ENCODE measurements at places on chromosomes 2 and 18.

DNA sequence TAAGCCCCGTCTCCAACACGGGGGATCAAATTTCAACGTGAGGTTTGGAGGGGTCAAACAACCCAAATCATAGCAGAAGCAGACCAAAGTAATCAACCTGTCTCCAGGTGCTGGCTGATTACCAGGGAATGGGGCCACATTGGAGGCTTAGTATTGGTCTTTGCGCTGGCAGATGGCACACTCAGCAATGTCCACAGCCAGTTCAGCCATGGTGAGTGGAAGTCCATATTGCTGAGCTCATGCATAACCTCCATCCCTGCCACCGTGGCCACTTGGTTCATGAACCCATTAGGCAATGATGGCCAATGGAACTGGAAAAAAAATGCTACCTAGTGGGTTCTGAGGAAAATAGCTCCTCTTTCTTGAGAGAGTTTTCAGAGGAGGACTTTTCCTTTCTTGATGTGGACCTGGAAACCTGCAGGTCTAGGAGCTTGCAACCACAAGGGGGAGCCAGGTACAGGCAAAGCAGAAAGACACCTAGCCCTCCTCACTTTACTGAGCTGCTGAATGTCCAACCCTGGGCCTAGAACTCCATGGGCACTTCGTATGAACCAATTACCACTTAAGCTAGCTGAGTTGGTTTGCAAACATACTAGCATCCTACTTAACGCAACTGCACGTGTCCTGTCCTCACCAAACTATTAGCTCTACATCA is 128.0 kb upstream of the GYPC start:
- peak; percentile 63 for DNase-seq

GRCh38 chr2:198314559-198315153 is 510.3 kb downstream of the PLCL1 start:
- DNase-seq = no peak

DNA sequence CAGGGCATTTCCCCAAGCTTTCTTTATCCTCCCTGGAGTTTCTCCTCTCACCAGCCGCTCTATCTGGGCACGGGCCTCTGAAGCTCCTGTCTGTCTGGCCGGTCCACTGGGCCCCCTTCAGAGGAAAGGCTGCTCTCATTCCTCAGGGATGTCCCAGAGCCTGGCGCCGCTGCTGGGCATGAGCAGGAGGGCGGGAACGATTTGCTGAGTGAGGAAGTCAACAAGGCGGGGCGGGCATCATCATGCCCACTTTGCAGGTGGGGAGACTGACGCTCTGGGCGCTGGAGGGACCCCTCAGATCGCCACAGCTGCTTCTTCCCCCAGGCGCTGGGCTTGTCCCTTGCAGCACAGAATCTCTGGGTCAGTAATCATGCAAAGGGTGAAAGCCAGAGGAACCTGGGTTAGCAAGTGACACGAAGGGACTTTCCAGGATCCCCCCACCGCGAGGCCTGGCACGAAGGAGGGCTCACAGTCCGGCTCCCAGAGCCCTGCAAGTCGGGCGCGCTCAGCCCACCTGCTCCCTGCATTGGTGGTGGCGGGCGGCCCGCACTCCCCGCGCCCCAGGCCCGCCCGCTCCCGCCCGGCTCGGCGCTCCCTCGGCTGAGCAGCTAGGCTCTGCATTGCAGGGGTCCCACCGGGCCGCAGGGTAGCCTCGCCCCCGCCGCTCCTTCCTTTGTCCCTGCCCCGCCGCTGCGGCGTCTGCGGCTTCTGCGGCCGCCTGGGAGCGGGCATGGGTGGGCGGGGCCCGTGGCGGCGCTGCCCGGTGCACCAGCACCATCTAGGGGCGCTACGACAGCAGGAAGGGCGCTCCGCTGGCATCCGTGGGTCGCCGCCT is 157.8 kb downstream of the CYRIA start:
- peak; percentile 84 for DNase-seq

DNA sequence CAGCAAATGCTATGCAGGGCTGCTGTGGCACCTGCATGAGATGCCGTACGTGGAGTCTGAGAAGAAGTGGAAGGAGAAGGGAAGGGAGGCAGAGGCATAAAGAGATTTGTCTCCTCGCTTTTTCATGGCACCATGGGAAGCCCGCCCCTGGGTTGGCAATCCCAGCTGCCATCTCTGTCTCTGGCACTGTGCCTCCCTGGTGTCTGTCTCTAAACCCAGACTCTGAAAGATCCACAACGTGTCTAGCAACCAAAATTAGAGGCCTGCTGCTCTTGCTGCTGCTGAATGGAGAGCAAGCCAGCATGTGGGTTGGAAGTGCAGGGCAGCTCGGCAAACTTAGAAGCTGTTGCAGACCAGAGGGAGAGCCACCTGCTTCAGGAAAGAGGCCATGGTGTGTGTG is 53.1 kb downstream of the INO80C start:
- no peak for DNase-seq

DNA sequence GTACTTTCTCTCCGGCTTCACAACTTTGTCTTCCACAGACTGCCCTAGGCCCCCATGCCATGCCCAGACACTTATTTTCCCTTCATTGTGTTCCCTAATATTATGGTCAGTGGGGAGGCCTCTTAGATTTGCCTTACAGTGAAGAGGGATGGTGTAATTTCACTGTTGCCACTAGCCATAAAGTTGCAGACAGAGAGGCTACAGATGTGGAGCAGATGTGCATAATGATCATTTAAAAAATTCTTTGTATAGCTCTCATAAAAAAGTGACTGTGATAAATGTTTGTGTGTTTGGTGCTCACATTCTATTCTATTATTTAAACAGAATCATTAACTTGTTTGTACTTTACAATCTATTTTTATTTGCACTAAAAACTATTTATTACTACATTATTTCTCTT is 67.5 kb upstream of the FN1 start:
- DNase-seq = no peak

- DNase-seq = no peak
Observed at GRCh38 chr2:62525549-62526269, 19.7 kb upstream of the TMEM17 start.

GRCh38 chr2:136295168-136295567 is 177.2 kb upstream of the CXCR4 start:
- DNase-seq = no peak

GRCh38 chr2:61011678-61012077 is 5.8 kb upstream of the PEX13 start:
- DNase-seq = no peak

DNA sequence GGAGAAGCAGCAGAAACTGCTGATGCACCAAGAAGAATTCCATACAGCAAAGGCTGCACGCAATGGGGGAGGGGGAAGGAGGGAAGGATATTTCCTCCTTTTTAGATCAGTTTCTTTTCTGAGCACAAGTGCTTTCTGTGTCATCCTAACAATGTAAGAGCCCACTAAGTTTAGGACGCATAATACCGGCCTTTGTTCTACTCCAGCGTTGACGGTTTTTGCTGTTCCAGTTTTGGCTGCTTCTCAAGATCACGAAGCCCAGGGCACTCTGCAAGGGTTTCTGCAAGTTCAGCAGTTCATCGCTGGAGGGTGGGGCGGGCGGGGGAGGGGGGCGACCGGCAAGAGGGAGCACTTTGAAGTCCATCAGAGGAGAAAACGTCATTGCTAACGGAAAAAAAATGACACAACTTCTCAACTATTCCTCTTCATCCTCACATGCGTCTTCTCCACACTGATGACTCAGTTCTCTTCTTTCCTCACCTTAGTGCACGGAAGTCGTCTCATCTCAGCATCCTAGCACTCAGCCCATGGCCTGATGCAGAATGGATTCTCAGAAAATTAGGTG is 8.7 kb downstream of the FAM178B start:
- no peak for DNase-seq

GRCh38 chr2:223488814-223489213 is 113.3 kb downstream of the SCG2 start:
- no peak for DNase-seq

GRCh38 chr18:37064187-37064586 is 235.3 kb downstream of the KIAA1328 start:
- no peak for DNase-seq

GRCh38 chr2:239371726-239372686 is 28.8 kb downstream of the HDAC4 start:
- no peak for DNase-seq

DNA sequence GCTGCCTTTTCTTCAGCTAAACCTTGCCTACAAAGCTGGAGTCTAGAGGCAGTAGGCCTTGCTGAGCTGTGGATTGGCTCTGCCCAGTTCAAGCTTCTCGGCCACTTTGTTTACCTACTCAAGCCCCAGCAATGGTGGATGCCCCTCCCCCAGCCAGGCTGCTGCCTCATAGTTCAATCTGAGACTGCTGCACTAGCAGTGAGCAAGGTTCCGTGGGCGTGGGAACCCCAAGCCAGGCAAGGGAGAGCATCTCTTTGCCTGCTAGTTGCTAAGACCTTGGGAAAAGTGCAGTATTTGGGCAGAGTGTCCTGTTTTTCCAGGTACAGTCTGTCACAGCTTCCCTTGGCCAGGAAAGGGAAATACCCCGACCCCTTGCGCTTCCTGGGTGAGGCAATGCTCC is 68.9 kb downstream of the VAPA start:
- DNase-seq = no peak

DNA sequence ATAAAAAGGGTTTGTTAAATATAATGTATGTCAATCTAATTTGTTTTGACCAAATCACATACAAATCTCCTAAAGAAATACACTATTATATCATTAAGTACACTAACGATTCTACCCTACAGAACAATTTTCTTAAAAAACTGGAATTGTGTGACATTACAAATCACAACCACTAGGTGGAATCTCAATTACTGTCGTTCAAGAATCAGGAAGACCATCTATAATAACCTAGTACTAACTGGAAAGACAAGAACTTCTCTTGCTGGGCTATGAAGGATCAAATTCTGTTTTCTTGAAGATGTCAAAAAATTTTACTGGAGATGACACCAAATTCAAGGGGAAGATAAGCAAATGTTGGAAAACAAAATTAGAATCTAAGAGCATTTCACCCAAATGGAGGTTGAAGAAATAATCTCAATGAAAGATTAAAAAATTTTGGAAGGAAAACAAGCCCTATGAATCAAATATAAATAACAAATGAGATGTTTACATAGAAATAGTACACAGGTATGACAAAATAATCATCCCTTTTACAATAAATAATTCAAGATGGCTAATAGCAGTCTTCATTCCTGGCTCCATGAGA is 110.9 kb downstream of the STK39 start:
- no peak for DNase-seq

DNA sequence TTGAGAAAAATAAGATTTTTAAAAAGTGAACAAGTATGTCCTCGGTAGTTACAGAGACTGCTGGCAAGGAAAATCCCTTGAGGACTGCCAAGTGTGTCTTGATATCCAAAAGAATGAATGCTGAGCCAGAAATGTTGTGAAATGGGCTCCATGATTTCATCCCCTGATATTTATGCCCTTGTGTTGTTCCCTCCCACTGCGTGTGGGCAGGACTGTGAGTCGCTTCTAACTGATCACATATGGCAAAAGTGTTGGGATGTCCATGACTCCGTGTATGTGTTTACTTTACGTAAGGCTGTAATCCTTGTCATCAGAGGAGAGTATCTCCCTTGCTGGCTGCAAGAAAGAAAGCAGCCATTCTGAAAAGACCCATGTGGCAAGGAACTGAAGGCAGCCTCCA is 285.1 kb downstream of the SS18 start:
- DNase-seq = no peak

DNA sequence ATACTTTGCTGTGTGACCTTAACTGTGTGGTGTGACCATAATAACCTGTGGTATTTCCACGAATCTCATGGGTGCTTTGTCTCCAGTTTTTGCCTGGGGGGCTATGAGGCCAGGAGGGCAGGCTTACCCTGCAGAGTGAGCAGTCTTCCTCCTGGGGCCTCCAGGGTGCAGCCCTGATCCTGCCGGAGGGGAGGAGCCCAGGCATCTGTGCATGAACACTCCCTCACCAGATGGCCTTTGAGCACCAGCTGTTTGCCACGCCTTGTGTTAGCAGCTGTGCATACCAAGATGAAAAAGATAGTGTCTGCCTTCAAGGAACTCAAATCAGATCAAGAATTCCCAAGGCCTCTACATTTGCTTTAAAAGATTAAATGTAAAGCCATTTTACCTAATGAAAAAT is 75.0 kb upstream of the RBM44 start:
- DNase-seq = peak; percentile 75

GRCh38 chr2:53476834-53477233 is 290.8 kb upstream of the CHAC2 start:
- DNase-seq = no peak

DNA sequence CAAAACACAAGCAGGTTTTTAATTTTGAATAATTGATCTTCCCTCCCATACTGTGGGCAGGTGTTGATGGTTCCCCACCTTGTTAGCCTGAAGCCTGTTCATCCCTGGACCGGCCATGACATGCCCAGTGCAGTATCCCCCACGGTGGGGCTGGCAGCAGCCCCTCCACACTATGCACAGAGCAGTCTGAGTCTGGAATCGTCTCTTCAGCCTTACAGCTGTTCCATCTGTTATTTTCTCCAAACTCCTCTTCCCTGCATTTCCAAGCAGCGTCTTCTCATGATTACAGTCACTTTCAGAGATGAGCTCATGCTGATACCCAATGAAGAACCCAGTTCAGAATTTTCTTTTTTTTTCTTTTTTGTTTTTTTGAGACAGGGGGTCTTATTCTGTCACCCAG is 68.2 kb downstream of the ADI1 start:
- no peak for DNase-seq

DNA sequence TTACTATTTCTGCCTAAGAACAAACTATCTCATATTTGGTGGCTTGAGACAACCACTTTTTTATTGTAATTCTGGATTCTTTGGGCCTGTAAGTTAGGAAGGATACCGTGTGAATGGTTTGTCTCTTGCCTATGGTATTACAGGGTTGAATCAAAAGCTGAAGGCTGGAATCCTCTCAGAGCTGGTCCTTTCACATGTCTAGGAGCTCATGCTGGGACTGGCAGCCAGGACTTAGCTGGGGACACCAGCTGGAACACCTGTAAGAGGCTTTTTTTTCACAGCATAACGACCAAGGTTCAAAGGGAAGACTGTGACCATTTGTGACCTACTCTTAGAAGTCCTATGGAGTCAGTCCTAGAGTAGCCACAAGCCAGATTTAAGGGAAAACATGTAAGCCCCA is 226.3 kb downstream of the ZNF804A start:
- DNase-seq = no peak

- DNase-seq = no peak
Observed at GRCh38 chr2:45707006-45707405, 55.5 kb downstream of the PRKCE start.

DNA sequence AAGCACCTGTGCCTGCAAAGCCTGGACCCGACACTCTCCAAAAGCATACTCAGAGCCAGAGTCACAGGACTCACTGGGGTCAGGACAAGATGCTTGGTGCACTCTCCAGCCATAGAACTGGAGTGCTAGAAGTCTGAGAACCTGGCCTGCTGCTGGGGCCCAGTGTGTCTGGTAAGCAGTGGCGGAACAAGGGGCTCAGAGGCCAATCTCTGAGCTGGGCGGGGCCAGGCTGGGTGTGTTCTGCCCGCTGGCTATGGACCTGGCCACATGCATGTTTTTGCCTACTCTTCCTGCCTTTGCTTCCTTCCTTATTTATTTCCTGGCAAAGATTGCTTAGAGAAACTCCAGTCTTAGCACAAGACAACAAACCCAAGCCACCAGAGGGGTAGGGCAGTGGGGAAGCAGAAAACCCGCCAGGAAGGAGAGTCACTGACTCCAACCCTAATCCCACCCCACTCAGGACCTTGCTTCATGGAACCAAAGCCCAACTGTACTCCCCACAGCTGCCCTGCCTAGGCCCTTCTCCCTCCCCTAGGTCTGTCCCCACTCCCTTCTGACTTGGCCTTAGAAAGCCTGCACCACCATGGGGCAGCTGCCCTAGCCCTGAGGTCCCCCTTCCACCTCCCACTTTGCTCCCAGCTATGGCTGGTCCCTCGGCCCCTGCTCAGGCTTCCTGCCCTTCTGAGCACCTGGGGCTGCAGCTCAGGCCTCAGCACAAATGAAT is 315.5 kb downstream of the CELF4 start:
- no peak for DNase-seq

- DNase-seq = no peak
Observed at GRCh38 chr2:181306785-181307184, 150.4 kb upstream of the ITGA4 start.
